ENCODE measurements at places on chromosomes 5 and 9.

DNA sequence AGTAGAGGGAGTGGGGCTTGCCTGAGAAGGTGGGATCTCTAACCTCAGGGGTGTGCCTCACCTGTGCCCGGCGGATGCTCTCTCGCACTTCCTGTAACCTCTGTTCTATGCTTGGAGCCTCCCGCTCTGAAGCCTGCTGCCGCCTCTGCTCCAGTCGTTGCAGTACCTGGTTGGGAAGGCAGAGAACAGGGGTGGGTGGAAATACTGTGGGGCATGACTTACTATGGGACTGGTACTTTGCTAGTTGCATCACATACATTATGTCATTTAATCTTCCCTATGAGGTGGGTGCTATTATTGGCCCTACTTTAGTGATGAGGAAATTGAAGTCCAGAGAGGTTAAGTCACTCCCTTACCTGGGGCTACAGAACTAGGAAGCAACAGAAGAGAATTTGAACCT is 5.2 kb downstream of the FCHSD1 start:
- no peak for DNase-seq

- DNase-seq: no peak
Observed at GRCh38 chr9:126674365-126675146, 60.8 kb downstream of the LMX1B start.

DNA sequence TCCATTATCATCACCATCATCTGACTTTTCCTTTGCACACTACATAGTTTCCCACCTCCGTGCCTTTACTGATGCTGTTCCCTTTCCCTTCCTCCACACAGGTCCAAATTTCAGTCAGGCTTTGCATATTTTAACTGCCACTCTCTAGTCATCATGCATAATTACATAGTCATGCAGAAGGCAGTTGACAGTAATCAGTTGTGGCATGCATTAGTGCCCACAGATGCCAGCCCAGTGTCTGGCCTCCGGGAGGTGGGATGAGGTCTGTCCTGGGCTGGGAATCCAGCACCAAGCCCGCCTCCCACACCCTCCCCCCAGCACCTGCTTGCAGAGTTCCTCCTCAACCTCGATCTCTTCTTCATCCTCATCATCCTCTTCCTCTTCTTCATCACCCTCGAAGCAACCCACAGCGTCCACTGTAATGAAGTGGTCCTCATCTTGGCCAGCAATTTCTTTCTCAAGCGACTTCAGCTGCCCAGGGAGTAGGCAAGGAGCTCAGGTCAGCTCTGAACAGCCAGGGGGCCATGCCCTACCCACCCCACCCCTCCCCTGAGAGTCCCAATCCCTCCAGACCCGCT is 8.8 kb downstream of the BBLN start:
- DNase-seq: no peak

DNA sequence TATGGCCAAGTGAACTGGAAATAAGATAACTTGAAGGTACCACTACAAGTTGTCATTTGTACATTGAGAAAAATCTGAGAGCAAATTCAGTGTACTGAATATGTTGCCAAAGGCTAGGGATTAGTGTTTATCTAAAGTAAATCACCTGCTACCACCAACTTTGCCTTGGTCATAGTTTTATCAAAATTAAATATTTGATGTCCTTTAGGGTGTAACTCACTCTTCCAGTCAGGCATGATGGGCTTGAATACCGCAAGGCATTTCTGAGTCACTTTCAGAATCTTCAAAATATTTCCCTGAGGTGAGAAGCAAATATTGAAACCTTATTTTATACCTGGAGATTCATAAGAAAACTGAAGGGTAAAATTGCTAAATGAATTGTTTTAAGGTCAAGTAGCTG is 1338.6 kb upstream of the ACO1 start:
- DNase-seq: no peak

- DNase-seq: no peak
Observed at GRCh38 chr9:96152550-96152949, 149.4 kb downstream of the HSD17B3 start.

- DNase-seq: no peak
Observed at GRCh38 chr5:32420506-32420905, 24.0 kb downstream of the ZFR start.

GRCh38 chr5:88845081-88845697 is 37.8 kb downstream of the MEF2C start:
- no peak for DNase-seq

DNA sequence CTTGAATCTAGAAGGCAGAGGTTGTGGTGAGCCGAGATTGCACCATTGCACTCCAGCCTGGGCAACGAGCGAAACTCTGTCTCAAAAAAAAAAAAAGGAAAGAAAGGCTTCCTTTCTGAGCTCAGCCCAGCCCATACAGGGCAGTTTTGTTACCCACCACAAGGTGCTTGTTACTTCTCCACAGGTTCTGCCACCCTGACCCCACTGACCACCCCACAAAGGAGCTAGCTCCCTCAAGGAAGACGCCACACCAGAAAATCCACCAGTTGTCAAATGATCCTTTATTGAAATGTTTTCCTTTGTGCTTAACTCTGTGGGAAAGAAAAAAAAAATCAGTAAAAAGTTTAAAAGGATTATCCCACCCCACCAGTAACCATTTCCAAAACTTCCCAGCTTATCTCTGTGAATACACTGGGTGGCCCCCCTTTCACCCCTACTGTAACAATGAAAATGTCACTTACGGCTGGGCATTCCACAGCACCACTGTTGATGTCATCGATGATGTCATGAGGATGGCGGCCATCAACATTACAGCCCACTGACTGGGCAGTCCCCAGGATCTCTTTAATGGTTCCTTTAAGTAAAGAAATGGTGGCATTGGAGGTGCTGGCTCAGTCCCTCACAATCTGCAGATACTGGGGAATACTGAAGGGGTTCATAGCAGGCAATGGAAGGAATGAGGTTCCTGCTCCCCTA is 3.6 kb downstream of the RPL12 start:
- DNase-seq: no peak

GRCh38 chr9:2459756-2460155 is 161.8 kb upstream of the VLDLR start:
- DNase-seq: no peak

DNA sequence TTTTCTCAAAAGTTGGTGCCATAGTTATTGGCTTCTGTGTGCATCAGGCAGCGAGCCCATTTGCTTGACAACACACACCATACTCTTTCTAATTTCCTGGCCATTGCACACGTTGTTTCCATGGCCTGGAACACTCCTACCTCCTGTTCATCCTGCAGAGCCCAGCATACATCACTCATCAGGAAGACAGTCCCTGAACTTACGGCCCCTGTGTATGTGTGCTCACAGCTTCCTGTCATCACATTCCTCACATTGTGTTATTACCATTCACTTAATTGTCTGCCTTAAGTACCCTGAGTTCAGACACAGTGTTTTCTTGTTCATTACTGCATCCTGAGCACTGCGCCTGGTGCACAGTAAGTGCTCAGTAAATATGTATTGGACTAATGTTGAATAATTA is 355.9 kb downstream of the PRELID2 start:
- DNase-seq: no peak

DNA sequence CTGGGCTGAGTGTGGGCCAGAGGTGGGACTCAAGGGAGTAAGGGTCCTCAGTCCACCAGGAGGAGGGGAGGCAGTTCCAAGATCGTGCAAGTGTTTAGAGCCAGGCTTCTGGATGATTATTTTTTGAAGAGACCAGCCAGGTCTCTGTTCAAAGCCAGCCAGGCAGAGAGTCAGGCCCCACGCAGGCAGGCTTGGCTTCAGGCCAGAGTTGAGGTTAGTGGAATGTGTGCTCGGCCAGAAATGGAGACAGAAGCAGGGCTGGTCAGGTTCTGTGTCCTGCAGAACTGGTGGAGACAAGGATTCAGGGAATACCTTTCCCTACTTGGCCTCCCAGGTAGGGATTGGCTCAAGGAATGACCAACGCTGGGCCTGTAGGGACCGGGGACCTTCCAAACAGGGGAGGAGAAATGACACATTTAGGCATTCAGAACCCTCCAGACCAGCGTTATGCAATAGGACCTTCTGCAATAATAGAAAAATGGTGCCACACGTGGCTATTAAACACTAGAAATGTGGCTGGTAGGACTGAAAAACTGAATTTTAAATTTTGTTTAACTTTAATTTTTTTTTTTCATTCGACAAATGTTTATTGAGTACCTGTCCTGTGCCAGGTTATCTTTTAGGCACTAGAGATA is 106.2 kb downstream of the CMYA5 start:
- DNase-seq: no peak

DNA sequence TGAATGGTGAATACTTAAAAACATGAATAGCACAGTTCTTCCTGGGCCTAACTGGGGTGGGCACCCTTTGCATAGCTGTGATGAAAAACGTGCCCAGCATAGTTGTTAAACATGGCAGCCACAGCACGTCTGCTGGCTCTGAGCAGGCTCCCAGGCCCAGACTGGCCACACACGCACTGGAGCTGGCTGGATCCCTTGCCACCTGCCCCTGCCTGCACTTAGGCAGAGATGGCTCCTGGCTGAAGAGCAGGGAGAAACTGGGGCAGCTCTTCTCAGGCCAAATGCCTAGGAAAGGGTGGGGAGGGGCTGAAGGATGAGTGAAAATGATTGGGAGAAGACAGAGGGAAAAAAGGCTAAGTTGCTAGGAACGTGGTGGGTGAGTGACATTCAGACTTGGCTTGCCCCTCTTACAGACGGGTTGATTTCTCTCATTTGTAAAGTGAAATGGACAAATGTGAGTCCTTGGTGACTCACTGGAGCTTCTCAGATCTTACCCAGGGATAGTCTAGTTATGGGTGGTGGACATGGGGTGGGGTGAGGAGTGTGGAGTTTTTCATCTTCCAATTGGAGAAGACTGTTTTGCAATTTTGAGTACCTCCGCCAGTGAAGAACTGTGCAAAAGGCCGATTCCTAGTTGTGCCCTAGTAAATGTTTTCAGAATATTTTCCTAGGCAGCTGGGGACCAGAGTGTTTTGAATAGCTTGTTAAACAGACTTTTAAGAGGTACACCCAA is 42.4 kb downstream of the TRIO start:
- DNase-seq: no peak

DNA sequence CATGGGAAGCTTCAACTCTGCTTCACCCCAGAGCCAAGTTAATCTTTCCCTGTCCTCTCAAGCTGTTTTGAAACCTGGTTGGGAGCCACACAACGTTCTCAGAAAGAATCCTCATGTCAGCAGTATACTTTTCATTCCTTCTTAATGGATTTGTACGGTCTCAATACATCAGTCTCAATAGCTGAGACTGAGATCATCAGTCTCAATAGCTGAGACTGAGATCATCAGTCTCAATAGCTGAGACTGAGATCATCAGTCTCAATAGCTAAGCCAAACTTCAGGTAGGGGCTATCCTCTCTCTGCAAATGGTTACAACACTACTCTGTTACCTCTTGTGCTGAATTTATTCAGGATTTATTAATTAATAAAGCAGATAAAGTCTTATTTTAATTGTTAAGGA is 1317.4 kb upstream of the CDH9 start:
- DNase-seq: no peak

- no peak for DNase-seq
Observed at GRCh38 chr9:98479449-98479848, 224.0 kb upstream of the TBC1D2 start.

- DNase-seq: no peak
Observed at GRCh38 chr9:88916894-88917293, 74.4 kb upstream of the S1PR3 start.

- no peak for DNase-seq
Observed at GRCh38 chr5:5437227-5438172, 15.0 kb downstream of the ICE1 start.

Data from CD4-positive, alpha-beta T cell treated with Interleukin-2 at 100 ng/mL for 4 hours (primary cell).